ENCODE measurements at places on chromosomes 7 and 10.
A peak's percentile ranks its signal among the peaks of the same experiment; 100 is the strongest.

DNA sequence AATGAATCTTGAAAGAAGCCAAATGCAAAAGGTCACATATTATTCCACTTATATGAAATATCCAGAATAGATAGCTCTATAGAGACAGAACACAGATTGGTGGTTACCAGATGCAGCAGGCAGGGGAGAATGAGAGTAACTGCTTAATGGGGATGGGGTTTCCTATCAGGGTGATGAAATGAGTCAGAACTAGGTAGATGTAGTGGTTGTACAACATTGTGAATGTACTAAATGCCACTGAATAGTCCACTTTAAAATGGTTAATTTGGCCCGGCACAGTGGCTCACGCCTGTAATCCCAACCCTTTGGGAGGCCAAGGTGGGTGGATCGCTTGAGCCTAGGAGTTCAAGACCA, 9.4 kb upstream of the SLC25A28 start:
- no peak for DNase-seq

DNA sequence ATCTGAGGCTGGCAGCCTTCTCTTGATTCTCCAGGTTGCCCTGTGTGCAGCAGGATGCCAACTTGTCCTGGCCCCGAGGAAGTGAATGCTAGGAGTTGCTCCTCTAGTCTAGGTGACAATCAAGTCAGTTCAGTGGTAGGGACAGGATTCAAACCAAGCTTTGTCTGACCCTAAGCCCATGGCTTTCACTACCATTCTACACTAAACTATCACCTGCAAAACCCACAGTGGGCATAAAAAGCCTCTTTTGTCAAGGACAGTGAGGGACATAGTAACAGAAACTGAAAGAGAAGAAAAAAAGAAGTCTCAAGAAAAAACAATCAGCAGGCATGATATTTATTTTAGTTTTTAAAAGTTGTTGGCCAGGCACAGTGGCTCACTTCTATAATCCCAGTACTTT, 33.5 kb downstream of the KCNMA1 start:
- DNase-seq: no peak

DNA sequence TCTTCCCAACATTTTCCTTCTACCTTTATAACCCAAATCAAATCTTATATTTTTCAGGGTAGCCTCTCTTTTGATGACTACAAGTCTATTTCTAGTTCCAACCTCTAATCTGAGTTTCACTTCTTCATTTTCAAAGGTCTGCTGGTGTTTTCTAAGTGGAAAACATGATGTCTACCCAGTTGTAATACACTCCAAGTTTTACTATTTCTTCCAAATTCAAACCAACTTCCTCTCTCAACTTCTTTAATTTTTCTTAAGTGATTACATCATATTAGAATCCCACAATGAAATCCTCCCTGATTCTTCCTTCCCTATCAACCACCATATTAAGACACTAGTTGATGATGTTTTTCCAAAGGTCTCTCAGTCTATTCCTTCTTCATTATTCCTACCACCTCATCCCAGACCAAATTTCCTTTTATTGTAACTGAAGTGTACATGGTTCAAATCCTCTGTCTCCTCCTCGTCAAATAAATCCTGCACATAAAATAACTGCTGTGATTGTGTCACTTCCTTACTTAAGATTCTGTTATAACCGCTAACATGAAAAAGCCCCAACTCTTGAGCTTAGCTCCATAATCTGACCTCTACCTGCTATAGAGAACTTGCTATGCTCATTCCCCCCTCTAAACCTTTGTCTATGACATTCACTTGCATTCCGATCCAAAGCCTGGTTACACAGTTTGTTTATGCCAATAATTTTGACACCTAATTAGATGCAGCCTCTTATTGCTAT, 12.7 kb downstream of the TAS2R38 start:
- DNase-seq: peak; percentile 10

GRCh38 chr7:92808006-92808405, 28.4 kb downstream of the CDK6 start:
- no peak for DNase-seq

DNA sequence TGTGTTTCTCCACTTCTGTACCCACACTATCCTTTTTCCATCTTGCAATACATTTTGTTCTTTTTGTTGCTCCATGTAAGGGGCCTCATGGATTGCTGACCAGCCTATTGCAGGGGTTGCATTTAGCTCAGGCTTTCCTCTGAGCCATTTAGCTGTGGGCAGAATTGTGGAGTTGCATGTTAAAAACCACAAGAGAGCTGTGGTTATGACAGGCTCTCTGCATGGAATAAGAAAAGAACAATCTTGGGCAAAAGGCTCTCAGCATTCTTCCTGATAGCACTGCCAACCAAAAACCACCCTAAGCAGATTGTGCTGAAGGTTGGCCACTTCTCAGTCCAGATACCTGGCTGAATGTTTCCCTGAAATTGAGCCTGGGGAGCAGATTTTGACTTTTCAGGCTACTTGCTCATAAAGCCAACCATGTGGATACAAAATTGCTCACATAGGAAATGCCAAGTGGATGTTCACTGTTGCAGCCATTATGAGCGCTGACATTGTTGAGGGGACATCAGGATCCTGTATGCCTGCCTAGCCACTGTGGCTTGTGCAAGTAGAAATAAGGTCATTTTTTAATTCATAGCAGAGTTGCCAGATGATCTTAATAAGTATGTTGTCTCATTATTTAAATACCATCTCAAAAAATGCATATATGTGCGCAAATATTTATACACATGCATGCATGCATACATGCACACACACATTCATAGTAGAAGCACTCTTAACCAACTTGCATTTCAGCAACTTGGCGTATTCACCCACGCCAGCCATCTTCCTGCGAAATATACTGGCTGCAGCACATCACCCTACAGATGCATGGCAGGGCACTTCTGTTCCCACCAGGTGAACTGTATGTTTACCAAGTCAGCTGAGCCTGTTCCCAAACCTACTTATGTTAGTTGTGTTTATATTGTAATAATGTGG, 695.4 kb downstream of the LRMDA start:
- DNase-seq: no peak

DNA sequence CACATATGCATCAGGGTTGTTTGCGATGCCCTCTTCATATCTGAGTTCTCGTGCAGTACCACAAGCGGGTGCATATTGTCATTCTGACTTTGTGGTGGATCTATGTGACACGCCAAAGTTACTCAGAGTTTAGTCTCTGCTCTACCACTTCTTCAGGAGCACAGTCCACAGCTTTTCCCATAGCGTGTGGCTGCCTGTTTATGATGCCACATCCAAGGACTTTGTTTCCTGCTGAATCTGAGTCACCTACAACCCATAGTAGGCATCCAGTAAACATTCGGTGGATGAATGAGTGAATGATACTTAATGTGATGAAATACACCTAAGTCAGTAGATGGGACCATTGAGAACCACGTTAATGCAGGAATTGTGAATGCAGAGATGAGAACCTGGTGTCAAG, 15.0 kb downstream of the ADRA2A start:
- DNase-seq: no peak

GRCh38 chr7:150803161-150803860, 2.7 kb downstream of the TMEM176A start:
- no peak for DNase-seq
